ENCODE measurements at places on chromosomes 1 and 21.

- DNase-seq, result no peak
These were observed 117.1 kb downstream of the ESRRG start for GRCh38 chr1:216606047-216606637.

DNA sequence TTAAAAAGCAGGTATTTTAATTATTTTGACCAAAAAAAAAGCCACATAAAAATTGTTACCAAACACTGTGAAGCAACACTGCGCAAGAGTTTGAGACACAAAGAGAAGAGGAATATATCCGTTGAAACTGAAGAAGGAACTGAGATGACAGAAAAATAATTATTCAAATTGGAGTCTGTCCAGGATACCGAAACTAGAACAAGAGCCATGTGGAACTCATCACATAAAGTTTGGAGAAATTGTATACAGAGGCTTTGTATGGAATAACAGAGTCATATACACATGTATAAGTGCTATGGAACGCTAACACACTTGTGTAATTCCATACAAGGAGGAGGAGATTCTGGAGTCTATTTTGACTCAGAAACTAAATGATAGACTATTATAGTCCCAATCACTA, 675.1 kb upstream of the ADGRL2 start:
- DNase-seq, result no peak

GRCh38 chr1:245537992-245538391, 383.2 kb downstream of the KIF26B start:
- DNase-seq, result no peak

DNA sequence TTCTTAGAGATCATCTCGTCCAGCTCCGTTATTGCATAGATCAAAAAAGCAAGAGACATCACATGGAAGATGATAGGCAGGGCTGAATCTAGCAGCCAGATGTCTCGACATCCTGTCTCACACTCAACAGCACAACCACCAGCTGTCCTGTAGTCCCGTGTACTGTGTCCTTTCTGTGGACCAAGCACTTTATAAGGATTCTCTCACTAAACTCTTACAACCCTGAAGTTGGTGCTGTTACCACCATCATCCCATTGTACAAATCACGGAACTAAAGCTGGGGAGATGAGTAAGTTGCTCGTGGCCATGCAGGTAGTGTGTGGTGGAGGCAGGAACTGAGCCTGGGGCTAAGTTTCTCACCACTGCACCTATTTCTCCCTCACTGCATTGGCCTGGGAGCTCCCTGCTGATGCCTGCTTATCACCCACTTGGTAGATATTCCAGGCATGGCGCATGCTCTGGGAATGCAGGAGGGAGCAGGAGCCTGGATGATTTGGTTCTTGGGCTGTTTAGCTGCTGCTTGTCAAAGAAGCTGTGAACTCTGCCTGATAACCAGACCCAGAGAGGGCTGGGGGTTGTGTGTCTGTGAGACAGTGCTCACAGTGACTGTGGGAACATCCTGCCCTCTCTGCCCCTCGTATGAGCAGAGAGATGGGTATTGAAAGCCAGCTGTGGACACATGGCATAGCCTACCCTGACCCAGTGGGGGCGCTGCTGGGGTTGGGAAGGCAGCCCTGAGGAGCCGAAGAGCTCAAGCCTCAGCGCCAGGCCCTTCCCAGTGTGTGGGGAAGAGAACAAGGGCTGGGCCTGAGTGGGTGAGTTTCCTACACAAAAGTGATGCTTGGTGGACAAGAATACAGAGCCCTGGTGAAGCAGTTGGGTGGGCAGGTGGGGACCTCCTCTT, 13.6 kb downstream of the PPFIA4 start:
- DNase-seq, result no peak

DNA sequence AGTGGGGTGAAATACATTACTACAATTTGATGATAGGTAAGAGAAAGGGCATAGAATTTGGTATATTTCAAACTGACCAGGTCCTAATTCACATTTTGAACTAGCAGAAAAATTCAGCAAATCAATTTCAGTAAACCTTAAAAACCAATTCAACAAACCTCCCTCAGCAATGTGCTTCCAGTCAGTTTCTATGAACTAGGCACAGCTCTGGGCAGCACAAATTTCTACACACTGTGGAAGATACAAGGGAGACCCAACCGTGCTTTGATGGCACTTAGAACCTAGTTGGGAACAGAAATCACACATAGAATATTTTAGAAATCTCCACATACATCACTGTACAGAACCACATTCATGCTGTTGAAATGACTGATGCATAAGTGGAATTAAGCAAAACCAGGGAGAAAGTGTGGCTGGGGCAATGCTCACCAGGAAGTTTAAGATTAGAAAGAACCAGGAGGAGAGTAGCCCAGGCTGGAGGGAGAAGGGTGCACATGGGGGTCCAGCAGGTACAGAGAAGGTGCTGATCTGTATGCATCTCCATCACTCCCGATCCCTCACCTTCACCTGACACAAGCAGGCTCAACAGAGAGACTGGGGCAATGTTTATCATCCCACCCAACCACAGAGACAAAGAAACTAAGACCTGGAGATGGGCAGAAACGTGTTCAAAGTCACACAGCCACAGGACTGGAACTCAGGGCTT, 14.8 kb downstream of the C1orf226 start:
- no peak for DNase-seq

DNA sequence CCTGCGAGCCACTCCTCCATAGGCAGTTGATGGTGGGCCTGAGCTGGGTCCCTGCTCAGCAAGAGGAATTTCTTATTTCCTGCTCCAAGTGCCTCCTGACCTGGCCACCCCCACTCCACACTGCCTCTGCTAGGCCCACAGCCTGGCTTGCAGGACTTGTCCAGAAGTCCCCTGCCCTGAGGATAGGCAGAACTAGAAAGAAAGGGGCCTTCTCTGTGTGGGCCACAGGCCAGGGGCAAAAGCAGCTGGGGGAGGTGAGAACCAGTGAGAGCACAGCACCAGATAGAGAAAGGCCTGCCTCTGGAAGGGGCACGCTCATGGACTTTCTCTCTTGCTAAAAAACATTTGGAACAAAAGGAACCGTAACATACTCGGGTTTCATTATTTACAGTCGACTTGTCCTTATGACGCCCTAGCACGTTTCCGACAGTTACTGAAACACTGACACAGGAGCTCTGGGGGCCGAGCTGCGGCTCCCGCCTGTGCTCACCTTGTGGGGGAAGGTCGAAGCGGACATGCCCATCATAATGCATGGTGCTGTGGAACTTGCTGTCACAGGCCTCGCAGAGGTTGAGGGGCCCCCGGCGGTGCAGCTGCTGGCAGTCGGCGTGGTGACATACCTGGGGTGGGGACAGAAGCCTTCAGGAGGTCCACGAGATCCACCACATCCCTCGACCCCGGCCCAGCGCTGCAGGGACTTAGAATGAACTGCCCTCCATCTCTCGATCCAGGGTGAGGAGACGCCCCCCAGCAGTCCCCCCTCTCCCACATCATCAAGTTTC, 11.3 kb upstream of the TNFRSF25 start:
- DNase-seq, result no peak

Measured in thyroid gland (tissue), 4 donors.